ENCODE measurements at places on chromosomes 1 and 21.

DNA sequence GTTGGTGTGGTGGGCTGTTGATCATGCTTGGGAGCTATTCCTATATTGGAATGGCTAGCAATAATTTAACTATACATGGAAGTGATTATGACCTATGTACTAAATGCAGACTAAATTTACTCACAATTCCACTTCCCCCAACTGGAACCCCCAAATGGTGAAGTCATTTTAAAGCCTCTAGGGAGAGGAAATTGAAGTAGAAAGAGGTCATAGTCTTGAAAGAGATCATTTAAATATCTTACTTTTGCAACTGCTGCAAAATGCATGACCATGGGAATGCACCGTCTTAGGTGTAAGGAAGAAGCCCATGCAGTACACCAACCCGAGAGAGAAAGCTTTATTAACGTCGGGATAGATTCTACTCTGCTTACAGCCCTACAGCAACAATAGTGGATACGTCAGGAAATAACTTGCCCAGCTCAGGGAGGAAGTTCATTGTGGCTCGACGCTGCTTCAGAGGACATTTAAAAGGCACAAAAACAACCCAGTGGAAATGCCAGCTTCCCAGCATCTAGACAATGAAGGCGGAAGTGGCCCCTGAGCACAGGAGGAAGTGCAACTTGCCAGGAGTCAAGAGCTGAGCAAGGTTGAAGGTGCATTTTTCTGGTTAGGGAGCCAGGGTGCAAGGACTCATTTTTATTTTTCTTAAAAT, 26.5 kb downstream of the CYYR1 start:
- DNase-seq = peak; percentile 29

DNA sequence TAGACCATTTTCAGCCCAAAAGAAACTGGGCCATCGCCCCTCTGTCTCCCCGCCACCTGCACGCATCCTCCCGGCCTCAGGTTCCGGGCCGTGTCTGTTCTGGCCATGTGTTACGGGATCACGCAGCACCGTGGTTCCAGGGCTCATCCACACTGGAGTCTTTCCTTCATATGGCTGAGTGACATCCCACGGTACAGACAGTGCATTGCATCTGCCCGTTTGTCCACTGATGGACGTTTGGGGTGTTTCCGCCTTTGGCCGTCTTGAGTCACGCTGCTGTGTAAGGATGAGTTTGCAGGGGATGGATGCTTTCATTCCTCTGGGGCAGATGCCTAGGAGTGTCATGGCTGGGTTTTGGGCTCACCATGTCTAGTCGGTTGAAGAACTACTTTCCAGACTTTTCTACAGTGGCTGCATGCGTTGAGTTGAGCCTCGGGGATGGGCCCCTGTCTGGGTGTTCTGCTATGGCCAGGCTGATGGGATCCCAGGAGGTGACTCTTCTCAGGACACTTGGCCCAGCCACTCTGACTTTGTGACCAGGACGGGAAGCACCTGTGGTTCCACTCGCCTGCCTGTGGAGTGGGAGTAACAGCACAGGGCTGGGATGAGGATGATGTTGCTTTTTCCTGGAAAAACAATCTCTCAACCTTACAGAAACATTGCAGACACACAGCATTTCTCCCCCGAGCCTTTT, 16.8 kb downstream of the RRP1 start:
- no peak for DNase-seq

GRCh38 chr1:211305044-211305443, 21.6 kb upstream of the TRAF5 start:
- DNase-seq = no peak

DNA sequence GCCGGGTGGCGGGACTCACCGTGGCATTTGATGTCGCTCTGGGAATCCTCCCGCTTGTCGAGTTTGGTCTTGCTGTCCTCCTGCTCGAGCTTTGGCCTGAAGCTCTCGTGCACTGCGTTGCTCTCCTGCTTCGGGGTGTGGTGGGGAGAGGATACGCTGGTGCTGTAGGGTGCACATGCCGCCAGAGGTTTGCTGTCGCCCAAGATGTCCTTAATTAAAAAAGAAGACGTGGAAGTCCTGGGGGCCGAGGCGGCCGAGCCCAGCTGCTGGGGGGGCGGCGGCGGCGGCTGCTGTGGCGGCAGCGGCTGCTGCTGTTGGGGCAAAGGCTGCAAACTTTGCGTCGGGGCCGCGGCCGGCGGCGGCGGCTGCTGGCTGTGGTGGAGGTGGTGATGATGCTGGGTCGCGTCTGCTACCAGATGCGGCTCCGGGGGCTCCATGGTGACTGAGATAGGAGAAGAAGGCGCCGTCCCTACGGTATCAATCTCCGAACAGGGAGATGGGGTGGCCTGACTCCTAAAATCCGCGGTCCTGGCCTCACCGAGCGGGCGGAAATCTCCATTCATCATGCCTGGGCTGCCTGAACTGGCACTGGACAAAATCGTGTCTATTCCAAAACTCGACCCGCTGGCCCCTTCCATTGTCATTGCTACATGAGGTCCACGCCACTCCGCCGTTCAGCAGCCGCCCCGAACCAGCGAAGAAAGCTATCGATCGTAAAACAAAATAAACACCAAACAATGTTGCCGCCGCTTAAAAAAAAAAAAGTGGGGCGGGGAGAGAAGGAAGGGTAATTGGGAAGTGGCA, at the start of gene BARHL2:
Gene BARHL2 (minus strand): TSS at position 751 of the 804 bp plus-strand sequence. CDS start 107 bp downstream, at position 644.
- no peak for DNase-seq

All from lung (tissue), 17 donors.